MM.1S (cell line): ENCODE measurements at places on chromosomes 5 and 9.

GRCh38 chr5:109394806-109395205, 15.0 kb downstream of the PJA2 start:
- no peak for DNase-seq

- no peak for DNase-seq
Observed at GRCh38 chr9:87063871-87064270, 116.6 kb upstream of the GAS1 start.

DNA sequence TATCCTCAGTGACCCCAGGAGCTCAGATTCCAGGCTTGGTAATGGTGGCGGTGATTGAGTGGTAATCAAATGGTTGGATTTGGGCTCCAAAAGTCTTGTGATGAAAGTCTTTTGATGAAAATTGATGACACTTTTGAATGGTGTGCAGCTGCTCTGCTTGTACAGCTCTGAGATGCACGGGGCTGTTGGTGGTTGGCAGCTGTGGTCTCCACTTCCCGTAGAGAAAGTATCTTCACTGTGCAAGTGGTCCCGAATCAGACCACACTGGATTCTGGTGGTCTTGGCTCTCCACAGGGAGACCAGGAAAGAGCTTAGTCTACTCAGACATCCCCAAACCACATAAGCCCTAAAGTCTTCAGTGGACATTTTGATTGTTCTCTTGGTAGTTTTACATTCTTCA, 96.6 kb downstream of the MARCHF11 start:
- no peak for DNase-seq

GRCh38 chr9:95053611-95054570, 263.6 kb downstream of the FANCC start:
- no peak for DNase-seq

GRCh38 chr5:68200288-68200687, 15.3 kb upstream of the PIK3R1 start:
- peak; percentile 40 for DNase-seq

DNA sequence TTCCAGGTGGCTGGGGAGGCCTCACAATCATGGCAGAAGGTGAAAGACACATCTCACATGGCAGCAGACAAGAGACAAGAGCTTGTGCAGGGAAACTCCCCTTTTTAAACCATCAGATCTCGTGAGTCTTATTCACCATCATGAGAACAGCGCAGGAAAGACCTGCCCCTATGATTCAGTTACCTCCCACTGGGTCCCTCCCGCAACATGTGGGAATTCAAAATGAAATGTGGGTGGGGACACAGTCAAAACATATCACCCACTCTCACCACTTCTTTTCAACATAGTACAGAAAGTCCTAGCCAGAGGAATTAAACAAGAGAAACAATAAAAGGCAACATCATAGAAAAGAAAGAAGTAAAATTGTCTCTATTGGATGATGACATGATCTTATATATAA, 223.4 kb upstream of the SLC24A2 start:
- no peak for DNase-seq

DNA sequence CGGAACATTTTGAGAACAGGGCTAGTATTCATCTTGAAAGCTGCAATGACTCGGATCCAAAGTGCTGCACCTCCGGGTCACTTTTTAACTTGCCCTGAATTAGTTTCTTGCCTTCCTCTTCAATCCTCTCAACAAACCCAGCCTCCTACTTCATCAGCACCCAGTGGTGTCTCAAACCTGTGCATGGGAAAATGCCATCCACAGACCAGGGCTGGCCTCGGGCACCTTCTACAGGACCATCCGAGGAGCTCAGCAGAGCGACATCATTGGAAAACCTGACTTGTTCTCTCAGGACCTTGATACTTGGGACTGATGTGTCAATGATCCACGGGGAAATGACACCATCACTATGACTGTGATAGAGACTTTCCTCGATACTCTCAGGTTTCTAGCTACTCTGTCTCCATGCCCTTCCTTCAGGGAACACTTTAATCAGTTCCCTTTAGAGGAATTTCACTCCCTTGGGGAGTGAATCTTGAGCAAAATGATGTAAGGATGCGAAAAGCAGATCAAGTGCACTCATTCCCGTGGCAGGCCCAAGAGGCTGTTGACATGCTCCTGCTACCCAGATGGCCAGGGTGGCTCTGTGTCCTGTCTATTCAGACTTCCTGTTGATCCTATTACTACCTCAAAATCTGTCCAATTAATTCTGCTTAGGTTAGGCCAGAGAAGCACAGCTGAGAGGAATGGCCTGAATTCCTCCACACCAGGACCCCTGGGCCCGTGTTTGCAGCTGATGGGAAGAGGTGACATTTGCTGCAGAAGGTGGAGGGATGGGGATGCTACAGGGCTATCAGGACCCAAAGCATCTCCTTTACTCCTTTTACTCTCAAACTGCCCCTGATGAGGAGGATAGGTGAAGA, 96.5 kb upstream of the SLC25A48 start:
- no peak for DNase-seq

DNA sequence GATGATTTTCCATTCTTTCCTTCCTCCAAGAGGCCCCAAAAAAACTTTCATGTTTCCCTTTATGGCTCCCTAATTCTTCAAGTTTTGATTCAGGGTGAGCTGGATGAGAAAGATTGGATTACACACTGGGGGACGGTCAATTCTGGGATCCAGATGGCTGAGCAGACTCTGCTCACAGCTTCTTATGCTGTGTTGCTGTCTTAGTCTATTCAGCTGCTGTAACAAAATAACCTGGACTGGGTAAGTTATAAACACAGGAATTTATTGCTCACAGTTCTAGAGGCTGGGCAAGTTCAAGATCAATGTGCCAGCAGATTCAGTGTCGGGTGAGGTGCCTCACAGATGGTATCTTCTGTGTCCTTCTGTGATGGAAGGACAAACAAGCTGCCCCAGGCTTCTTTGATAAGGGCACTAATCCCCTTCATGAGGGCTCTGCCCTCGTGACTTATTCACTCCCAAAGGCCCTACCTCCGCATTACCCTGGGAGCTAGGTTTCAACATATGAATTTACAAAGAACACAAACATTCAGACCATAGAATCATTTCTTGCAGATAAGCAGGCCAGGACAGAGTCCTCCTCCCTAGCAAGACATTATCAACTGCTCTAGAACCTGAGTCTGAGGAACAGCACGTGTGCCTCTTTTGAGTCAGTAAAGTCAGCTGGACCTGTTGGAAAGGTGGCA, 23.1 kb upstream of the SMAD5 start:
- no peak for DNase-seq

GRCh38 chr5:34918025-34918424, 2.5 kb downstream of the BRIX1 start:
- DNase-seq, result no peak

- no peak for DNase-seq
Observed at GRCh38 chr5:176938472-176938871, 39.3 kb upstream of the HK3 start.

DNA sequence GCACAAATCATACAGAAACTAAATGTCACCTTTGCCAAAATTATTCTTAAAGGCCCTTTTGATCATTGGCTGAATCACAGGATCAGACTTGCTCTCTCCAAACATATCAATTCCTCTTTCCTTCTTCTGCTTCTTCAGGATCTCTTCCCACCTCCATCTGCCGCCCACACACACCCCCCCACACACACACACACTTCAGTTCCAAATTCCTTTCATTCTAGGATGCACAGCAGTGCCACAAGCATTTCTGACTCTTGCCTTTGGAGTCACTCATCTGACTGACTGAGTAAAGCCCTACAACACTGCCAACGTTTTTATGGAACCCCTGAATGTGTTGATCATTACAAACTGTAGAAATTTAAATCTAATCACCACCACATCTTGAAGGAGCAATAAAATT, 22.9 kb downstream of the DNAH5 start:
- DNase-seq, result no peak

GRCh38 chr9:110802416-110803035, 133.9 kb downstream of the MUSK start:
- DNase-seq, result no peak

- DNase-seq, result no peak
Observed at GRCh38 chr5:57693488-57694305, 211.1 kb upstream of the ACTBL2 start.

DNA sequence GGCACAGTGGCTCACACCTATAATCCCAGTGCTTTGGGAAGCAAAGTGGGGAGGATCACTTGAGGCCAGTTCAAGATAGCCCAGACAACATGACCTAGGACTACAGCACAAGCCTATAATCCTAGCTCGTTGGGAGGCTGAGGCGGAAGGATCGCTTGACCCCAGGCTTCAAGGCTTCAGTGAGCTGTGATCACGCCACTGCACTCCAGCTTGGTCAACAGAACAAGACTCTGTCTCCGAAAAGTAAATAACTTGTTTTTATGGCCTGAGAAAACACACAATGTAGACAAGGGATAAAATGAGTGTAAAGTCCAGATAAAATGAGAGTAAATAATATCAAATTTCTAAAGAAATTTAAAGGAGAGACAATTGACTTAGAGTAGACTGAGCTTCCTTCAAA, 26.3 kb downstream of the SHLD3 start:
- DNase-seq, result no peak

DNA sequence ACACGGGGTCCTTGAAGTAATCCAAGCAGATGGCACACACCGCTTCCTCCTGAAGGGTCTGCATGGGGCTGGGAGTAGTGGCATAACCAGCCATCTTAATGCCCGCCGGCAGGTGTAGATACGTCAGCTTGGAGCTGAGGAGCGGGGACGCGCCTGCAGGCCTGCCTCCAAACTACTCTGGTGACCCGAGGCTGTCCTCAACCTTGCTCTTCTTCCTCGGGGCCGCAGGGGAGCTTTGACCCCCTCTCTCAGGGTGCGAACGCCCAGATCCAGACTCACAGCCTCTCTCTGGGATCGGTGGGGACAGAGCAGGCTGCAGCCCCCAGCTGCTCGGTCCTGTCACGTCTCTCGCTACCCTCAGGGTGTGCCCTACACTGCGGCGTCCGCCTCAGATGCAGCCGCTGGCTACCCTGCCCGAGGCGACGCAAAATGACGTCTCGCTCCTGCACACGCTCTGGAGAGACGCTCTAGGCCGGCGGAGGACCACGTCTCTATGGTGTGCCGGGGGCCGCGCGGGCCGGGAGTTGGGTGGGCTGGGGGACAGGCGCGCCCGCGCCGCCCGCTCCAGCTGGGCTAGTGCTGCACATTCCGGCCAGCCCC, at the start of gene TRIM52:
TSS of gene TRIM52 (minus strand) at position 424 of the 600 bp plus-strand sequence. CDS start at position 94, 330 bp downstream.
- peak; percentile 96 for DNase-seq

GRCh38 chr5:157137691-157138090, 5.0 kb downstream of the MED7 start:
- DNase-seq, result no peak

- peak; percentile 50 for DNase-seq
Observed at GRCh38 chr5:109016300-109016699, 268.6 kb downstream of the FER start.

GRCh38 chr5:170307575-170308465, 10.2 kb upstream of the LCP2 start:
- DNase-seq, result no peak

DNA sequence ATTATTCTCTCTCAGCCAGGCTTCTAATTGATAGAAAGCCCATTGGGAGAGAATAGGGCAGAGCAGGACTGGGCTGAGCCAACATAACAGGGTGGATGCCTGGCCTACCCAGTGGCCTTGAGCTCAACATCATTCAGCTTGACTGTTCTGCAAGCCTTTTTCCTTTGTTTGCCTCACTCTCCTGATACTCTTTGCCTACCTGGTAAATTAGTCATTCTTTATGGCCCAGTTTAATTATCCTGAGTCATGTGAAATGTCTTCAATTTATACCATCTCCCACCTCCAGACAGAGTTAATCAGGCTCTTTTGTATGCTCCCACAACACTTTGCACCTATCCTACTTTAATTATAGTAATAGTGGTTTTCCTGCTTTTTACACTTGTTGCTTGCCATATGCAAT, 13.6 kb downstream of the GLRA1 start:
- no peak for DNase-seq

DNA sequence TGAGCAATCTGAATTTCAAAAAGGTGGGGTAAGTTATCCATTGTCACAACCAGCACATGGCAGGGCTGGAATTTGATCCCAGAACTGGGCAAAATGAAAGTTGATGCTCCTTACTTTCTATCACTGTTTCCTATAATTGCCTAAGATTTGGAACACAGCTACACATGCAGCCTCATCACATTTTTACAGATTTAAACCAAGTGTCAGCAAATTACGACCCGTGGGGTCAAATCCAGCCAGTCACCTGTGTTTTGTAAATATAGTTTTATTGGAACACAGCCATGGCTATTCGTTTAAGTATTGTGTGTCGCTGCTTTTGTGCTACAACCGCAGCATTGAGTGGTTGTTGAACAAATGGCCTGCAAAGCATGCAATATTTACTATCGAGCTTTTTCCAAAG, 94.3 kb downstream of the SREK1 start:
- DNase-seq, result no peak

- no peak for DNase-seq
Observed at GRCh38 chr9:116450378-116451139, 236.5 kb upstream of the TRIM32 start.

DNA sequence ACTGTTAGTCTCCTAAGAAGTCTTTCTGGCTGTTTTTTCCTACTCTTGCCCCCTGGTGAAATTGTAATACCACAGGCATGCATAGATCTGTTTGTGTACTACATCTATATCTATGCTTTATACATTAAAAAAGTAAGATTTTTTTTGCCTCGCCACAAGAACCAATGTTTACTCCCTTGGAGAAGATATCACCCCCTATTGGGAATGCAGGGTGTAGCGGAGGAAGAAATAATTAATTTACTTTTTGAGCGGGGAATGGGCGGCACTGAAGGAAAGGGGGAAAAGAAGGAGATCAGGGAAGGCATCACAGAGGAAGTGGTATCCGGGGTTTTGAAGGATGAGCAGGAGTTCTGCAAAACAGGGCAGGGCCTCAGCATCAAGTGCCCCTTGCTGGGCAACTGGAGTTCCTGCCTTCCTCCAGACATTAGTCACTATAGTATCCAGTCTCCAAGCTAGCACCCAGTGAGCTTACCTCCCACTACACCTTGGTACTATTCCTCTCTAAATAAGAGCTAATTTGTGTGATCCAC, 134.9 kb downstream of the GABBR2 start:
- no peak for DNase-seq

DNA sequence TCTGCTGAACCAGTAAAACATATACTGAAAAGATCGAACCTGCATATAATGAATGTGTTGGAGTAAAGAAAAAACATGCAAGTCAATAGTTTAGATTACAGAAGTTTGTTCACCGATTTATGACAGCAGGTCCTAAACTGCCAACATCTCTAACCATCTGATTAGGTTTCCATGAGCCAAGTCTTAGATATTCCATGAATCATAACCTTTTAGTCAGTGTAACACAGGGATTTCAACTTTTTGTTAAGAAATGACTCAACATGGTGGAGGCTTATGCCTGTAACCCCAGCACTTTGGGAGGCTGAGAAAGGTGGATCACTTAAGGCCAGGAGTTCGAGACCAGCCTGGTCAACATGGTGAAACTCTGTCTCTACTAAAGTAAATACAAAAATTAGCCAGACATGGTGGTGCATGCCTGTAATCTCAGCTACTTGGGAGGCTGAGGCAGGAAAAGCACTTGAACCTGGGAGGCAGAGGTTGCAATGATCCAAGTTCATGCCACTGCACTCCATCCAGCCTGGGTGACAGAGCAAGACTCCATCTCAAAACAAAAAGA, 38.7 kb downstream of the APC start:
- no peak for DNase-seq

DNA sequence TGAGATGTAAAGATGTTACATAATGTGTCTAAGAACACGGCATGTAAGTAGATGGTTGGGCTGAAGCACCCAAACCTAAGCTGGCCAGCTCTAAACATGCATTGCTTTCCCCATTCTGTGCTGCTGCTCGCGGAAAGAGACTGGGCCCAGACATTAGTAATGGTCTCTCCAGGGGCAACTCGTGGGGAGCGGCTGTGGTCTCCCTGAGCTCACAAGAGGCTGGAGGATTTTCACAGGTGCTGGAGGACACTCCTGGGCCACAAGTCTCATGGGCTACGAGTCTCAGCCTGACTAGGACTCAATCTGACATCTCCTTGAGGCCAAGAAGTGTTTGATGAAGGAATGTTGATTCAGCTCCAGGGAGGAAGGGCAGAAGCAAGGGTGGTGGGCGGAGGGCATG, 92.7 kb upstream of the PTCH1 start:
- no peak for DNase-seq
